ENCODE measurements at places on chromosomes 13 and 19. TPM values are rescaled to one million over a fixed set of nuclear protein-coding genes. Genes with fewer than 3 reads are reported as not detected.
A peak's percentile ranks its signal among the peaks of the same experiment; 100 is the strongest.

The ZNF677 gene
- 13.2 TPM for polyA plus RNA-seq

The CYP2A6 gene
- polyA plus RNA-seq = 0.16 TPM

The TUBB4A gene
- polyA plus RNA-seq = 1.1 TPM

DNA sequence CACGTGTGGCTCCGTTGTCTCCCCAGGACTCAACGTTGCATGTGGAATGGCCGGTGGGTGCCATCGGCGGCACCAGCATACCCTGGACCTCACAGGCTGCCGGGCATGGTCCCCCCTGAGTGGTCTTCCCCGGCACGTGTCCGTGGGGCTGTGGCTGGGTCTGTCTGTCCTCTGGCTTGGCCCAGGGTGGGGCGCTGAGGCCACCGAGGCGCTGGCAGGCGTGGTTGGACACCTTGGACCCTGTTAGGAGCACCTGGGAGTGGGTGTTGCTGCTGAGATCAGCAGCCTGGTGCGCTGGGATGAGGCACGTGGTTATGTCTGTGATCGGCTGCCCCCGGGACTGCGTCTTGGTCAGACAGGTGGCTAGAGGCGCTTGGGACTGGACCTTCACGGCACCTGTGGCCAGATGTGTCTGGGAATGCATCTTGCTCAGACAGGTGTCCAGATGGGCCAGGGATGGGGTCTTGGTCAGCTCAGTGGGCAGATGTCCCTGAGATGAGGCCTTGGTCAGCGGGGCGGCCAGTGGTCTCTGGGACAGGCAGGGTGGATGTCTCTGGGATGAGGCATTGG lies 9.2 kb downstream of the IQCN start:
- no peak for DNase-seq

DNA sequence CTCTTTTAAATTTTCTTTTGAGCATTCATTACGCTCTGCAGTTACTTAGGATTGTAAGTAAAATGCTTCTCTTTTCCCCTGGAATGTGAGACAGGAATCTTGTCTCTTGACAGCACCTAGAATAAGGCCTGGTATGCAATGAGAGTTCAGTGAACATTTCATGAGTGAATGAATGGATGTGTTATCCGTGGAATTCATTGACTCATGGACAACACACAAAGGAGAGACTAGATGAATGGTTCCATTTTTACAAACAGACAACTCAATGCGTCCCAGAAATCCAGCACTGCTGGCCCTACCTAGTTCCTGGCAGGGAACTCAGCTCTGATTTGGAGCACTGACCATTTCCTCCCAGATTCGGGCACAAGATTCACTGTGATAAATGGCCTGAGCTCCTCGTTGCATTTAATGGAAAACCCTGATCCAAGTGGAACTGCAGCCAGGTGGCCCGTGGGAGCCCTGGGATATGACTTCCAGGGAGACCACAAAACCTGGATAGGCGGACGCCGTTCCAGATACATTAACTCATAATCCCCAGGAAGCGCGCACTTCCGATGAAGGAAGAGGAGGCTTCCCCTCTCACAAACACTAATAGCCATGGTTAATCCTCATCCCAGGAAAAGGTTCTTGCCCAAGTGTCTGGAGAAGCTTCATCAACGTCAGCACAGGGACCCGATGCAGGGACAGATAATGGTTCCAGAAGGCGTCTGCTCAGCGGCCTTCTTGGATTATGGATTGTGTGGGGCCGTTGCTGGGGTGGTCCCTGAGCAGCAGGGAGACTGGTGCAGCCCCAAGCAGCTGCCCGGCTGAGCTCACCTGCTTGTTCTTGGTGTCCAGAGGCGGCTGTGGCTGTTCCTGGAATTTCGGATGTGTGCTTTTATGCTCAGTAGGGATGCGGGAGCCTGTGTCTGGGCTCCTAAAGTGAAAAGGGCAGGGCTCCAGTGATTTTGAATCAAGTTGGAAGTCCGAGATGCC lies 211.1 kb upstream of the TSHZ3 start:
- no peak for DNase-seq

GRCh38 chr19:40530091-40530901 lies 46.4 kb upstream of the SHKBP1 start:
- DNase-seq = peak; percentile 34

- DNase-seq = no peak
These were observed 27.5 kb downstream of the RASA3 start for GRCh38 chr13:114104655-114105520.

DNA sequence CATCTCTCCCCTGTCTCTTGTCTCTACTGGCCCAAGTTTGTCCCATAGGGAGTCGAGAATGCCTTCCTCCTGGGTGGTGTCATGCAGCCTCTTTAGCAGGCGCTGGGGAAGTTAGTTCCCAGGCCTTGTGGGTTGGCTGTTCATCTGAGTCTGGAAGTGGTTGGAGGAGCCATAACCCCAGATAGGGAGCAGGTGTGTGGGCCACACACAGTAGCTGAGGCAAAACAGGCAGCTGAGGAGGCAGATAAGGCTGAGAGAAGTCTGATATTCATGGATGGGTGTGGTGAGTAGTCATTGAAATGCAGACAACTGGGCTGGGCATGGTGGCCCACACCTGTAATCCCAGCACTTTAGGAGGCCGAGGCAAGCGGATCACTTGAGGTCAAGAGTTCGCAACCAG lies 40.9 kb upstream of the KPNA3 start:
- no peak for DNase-seq
